Chondrocyte (in vitro differentiated cells): ENCODE measurements at places on chromosomes 4 and X. TPM values are rescaled to one million over a fixed set of nuclear protein-coding genes. Genes with fewer than 3 reads are reported as not detected.

The PARM1 gene
- total RNA-seq = 0.90 to 1.4 TPM (median 1.0 TPM) in 3 replicates

The PHKA1 gene
- 5.2 to 8.0 TPM (median 5.3 TPM) in 3 replicates for total RNA-seq

The POLN gene
- 3.8 to 9.1 TPM (median 5.5 TPM) in 3 replicates for total RNA-seq

The KLHL4 gene
- total RNA-seq = 2.0 to 2.6 TPM (median 2.0 TPM) in 3 replicates

The JADE3 gene
- 8.2 to 11.7 TPM (median 10.6 TPM) in 3 replicates for total RNA-seq

The CXorf51B gene
- total RNA-seq = not detected in 3 replicates

The TRAM1L1 gene
- 4.1 to 5.0 TPM (median 4.2 TPM) in 3 replicates for total RNA-seq

The TMEM150C gene
- 1.7 to 2.3 TPM (median 1.7 TPM) in 3 replicates for total RNA-seq

The AMER1 gene
- 4.6 to 5.4 TPM (median 4.7 TPM) in 3 replicates for total RNA-seq

The CLDN2 gene
- 0.07 TPM in 1 of 3 replicates, not detected in the others for total RNA-seq

The HOPX gene
- total RNA-seq = 2.0 to 2.7 TPM in 2 of 3 replicates, not detected in the other

The NXF2B gene
- total RNA-seq = not detected in 3 replicates

The P2RY8 gene
- not detected in 3 replicates for total RNA-seq

The TSPAN7 gene
- 0.56 TPM in 1 of 3 replicates, not detected in the others for total RNA-seq

The ENAM gene
- total RNA-seq = not detected in 3 replicates

The PDK3 gene
- 42.8 to 47.5 TPM (median 44.1 TPM) in 3 replicates for total RNA-seq

The RAB41 gene
- total RNA-seq = not detected in 3 replicates

The EMD gene
- 66.3 to 81.7 TPM (median 81.1 TPM) in 3 replicates for total RNA-seq

The CXCL11 gene
- total RNA-seq = not detected in 3 replicates

The TRIM61 gene
- total RNA-seq = 0.20 to 0.79 TPM in 2 of 3 replicates, not detected in the other

The NUDT10 gene
- 0.94 to 1.8 TPM (median 1.7 TPM) in 3 replicates for total RNA-seq

The SLC25A6 gene
- total RNA-seq = 270 to 332 TPM (median 327 TPM) in 3 replicates

The SLC2A9 gene
- total RNA-seq = 0.72 to 0.95 TPM in 2 of 3 replicates, not detected in the other

The ZNF630 gene
- total RNA-seq = 2.0 to 2.7 TPM (median 2.1 TPM) in 3 replicates

The NSUN7 gene
- 2.4 to 6.1 TPM (median 5.1 TPM) in 3 replicates for total RNA-seq

The CHRDL1 gene
- 0.51 to 1.2 TPM (median 1.2 TPM) in 3 replicates for total RNA-seq

The GAB1 gene
- 30.1 to 52.2 TPM (median 33.2 TPM) in 3 replicates for total RNA-seq

The ZGRF1 gene
- 4.2 to 9.1 TPM (median 4.3 TPM) in 3 replicates for total RNA-seq

The PNCK gene
- 3.2 to 3.8 TPM (median 3.5 TPM) in 3 replicates for total RNA-seq

The TMEM271 gene
- total RNA-seq = not detected in 3 replicates

The OPN1MW3 gene
- not detected in 3 replicates for total RNA-seq

The CCNA2 gene
- total RNA-seq = 8.2 to 10.3 TPM (median 9.3 TPM) in 3 replicates

The ADRA2C gene
- total RNA-seq = 0.99 to 1.6 TPM (median 1.5 TPM) in 3 replicates

The PRRG3 gene
- total RNA-seq = not detected in 3 replicates

The XK gene
- 0.07 TPM in 1 of 3 replicates, not detected in the others for total RNA-seq

The PAGE4 gene
- total RNA-seq = not detected in 3 replicates

The GABRE gene
- 0.51 to 1.0 TPM (median 0.94 TPM) in 3 replicates for total RNA-seq

The MAGEC2 gene
- not detected in 3 replicates for total RNA-seq

The TMSB15A gene
- total RNA-seq = 1.1 to 4.6 TPM (median 4.4 TPM) in 3 replicates

The PDE6B gene
- 0.46 to 2.3 TPM (median 2.3 TPM) in 3 replicates for total RNA-seq

The AMBN gene
- not detected in 3 replicates for total RNA-seq

The PLAC8 gene
- 0.51 TPM in 1 of 3 replicates, not detected in the others for total RNA-seq

The PAGE2 gene
- not detected in 3 replicates for total RNA-seq

The VCX3B gene
- not detected in 3 replicates for total RNA-seq

The CXCL10 gene
- total RNA-seq = not detected in 3 replicates

The GAGE12D gene
- not detected in 3 replicates for total RNA-seq

The SLITRK2 gene
- not detected in 3 replicates for total RNA-seq

The MAGEB17 gene
- total RNA-seq = not detected in 3 replicates

The COL4A6 gene
- 4.1 to 12.5 TPM (median 4.5 TPM) in 3 replicates for total RNA-seq

The PPEF2 gene
- total RNA-seq = not detected in 3 replicates

The FAM47E gene
- 0.73 to 1.2 TPM (median 0.92 TPM) in 3 replicates for total RNA-seq

The MXRA5 gene
- total RNA-seq = 26.3 to 103 TPM (median 26.4 TPM) in 3 replicates

The TRIM2 gene
- 18.2 to 25.8 TPM (median 19.1 TPM) in 3 replicates for total RNA-seq
